Peyer's patch (tissue), 4 donors: ENCODE measurements at places on chromosomes 12 and 14.

- no peak overlapping the region for H3K4me3 ChIP-seq
- no peak for DNase-seq
- no peak overlapping the region for H3K27ac ChIP-seq
- no peaks in the 10 kb centered on the region for H3K4me1 ChIP-seq
- no peaks in the 10 kb centered on the region for H3K36me3 ChIP-seq
Measured at GRCh38 chr12:123895451-123895850, 77.2 kb downstream of the CCDC92 start.

- no peaks in the 10 kb centered on the region for H3K4me1 ChIP-seq
- no peak overlapping the region for H3K27ac ChIP-seq
- no peak overlapping the region for H3K4me3 ChIP-seq
- no peaks in the 10 kb centered on the region for H3K27me3 ChIP-seq
Measured at GRCh38 chr14:30445852-30446251, 113.1 kb upstream of the G2E3 start.

DNA sequence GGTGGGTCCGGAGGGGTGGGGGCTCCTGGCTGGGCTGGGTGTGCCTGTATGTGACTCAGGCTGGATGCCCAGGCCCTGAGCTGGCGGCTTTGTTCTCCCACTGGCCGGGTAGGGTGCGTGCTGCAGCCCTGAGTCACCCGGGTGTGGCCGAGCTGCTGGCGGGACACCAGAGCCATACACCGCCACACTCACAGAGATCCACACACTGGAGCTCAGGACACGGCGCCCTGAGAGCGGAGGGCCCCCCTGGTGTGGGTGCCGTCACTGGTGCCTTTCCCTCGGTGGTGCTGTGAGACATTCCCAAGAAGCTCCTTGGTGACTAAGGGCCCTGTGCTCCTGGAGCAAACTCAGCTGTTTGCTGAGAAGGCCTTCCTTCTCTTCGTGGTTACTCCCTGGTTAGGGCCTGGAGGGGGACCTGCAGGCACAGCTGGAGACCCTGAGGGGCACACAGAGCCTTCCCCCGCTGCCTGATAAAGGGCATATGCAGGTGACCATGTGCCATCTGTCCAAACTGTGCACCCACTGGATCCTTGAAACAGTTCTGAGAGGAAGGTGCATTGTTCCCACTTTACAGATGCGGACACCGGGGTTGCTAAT is 44.3 kb downstream of the KRT80 start:
- peak; percentile 97 for DNase-seq
- H3K27ac ChIP-seq: peak overlapping the region; percentile 83
- H3K4me1 ChIP-seq: peaks cover 8% of the 10 kb centered on the region

- H3K4me3 ChIP-seq: no peak overlapping the region
- DNase-seq: no peak
- H3K27me3 ChIP-seq: no peaks in the 10 kb centered on the region
- no peaks in the 10 kb centered on the region for H3K36me3 ChIP-seq
Measured at GRCh38 chr12:110907583-110907982, 12.8 kb downstream of the MYL2 start.

- no peaks in the 10 kb centered on the region for H3K36me3 ChIP-seq
- no peaks in the 10 kb centered on the region for H3K4me1 ChIP-seq
- no peaks in the 10 kb centered on the region for H3K27me3 ChIP-seq
- no peak within 1 kb of the TSS for H3K4me3 ChIP-seq
- DNase-seq: no peak
- H3K27ac ChIP-seq: no peak within 1 kb of the TSS
Measured at GRCh38 chr14:94560751-94561655, at the start of gene SERPINA4. TSS of gene SERPINA4 (plus strand) at chr14:94561442. CDS start at chr14:94563483, 2,041 bp downstream.
